ENCODE measurements at places on chromosomes 11 and 22. TPM values are rescaled to one million over a fixed set of nuclear protein-coding genes. Genes with fewer than 3 reads are reported as not detected.

Gene PARVG
- 87.6 TPM for total RNA-seq

Gene HORMAD2
- not detected for total RNA-seq

Gene LYVE1
- under 0.01 TPM for total RNA-seq

Gene ADM2
- total RNA-seq, result 0.31 TPM

Gene APOL3
- total RNA-seq, result 84.2 TPM

Measured in mononuclear cell (primary cell).